ENCODE measurements at places on chromosomes 11 and 22.

DNA sequence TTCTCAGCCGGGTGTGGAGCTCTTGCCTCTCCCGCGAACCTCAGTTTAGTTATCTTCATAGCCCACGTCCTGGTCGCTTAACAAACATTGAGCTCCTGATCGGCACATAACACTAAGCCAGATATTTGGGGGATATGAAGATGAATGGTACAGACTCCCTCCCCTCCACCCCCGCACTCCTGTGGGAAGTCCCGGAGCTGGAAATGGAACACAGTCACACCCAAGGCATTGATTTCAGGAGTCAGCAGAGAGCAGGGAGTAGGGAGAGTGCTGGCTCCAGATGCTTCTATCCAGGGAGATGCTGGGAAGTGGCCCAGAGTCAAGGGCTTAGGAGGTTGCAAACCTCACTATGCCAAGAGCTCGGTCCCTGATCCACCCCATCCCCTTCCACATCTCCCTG lies 26.1 kb upstream of the CABP7 start:
- H3K4me1 ChIP-seq = peaks cover 13% of the 10 kb centered on the region
- no peak overlapping the region for H3K4me3 ChIP-seq
- H3K36me3 ChIP-seq = peaks cover 2% of the 10 kb centered on the region
- DNase-seq = no peak
- H3K27me3 ChIP-seq = no peaks in the 10 kb centered on the region
- H3K27ac ChIP-seq = no peak overlapping the region

- no peaks in the 10 kb centered on the region for H3K27me3 ChIP-seq
- no peak for DNase-seq
- peaks cover 14% of the 10 kb centered on the region for H3K4me1 ChIP-seq
- H3K4me3 ChIP-seq = no peak overlapping the region
Observed at GRCh38 chr22:44181033-44181911, 547 bp downstream of the PARVG start.

GRCh38 chr11:17547051-17547577 lies at the start of gene OTOG:
Gene OTOG (plus strand): TSS chr11:17547259. CDS start chr11:17547373, 114 bp downstream.
- H3K4me1 ChIP-seq = peaks cover 14% of the 10 kb centered on the region
- peak; percentile 58 for DNase-seq
- no peak within 1 kb of the TSS for H3K4me3 ChIP-seq
- H3K36me3 ChIP-seq = no peaks in the 10 kb centered on the region
- H3K27ac ChIP-seq = no peak within 1 kb of the TSS

DNA sequence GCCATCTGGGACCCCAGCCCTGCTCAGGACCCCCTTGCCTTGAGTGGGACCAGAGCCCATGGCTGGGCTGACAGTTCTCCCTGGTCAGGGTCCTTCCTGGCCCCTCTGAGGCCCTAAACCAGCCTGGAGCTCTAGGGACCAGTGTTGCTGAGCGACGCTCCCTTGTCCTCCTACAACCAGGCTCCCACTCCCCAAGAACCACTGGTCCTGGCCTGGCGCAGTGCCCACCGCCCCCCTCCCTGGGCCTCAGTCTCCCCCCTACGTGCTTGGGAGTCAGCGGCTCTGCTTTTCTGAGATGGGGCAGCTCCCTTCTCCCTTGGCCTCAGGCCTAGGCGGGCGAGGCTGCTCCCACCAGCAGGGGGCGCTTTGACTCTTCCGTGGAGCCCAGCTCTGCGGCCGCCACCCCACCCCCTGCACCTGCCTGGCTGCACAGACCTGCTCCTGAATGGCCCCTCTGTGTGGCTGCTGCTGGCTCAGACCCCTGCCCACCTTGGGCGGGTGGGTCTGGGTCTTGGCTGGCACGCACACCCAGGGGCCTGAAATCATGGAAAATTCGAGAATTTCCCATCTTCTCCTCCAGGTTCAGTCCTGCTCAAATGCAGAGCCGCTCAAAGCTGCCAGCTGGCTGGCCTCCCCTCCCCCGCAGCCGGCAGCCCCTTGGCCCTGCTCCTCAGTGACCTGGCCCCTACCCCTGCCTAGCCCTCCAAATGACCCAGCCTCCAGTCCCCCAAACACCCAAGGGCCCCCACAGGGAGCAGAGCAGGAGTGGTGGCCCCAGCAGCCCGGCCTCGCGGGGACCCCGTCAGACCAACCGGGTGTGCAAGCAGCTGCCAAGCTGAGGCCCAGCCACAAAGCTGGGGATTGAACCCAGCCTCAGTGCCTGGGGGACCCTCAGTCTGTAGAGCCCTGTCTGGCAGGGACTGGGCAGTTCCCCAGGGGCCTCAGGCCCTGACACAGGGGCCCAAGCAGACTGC lies 9.1 kb downstream of the PRR33 start:
- H3K27ac ChIP-seq = no peak overlapping the region
- H3K27me3 ChIP-seq = peaks cover 8% of the 10 kb centered on the region
- no peak overlapping the region for H3K4me3 ChIP-seq
- peak; percentile 82 for DNase-seq
- H3K36me3 ChIP-seq = no peaks in the 10 kb centered on the region
- peaks cover 5% of the 10 kb centered on the region for H3K4me1 ChIP-seq
